Right kidney (tissue), 9 donors: ENCODE measurements at places on chromosomes 3 and 15.

GRCh38 chr15:58049520-58050227, 15.8 kb downstream of the ALDH1A2 start:
- no peak for DNase-seq

- DNase-seq, result no peak
These were observed 55.6 kb upstream of the SEMA6D start for GRCh38 chr15:47661661-47662180.

DNA sequence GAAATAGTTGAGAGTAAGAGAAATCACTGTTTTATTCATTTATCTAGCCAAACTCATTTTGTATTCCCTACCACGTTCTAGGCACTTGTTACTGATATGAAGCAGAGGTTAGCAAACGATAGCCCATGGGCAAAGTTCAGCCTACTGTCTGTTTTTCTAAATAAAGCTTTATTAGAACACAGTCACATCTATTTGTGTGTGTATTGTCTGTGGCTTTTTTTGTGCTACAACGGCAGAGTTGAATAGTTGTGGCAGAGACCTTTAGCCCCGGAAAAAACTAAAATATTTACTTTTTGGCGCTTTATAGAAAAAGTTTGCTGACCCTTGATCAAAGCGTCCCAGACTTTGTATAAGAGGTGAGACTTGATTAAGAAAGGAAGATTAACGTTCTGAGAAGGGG, 289.1 kb upstream of the CFAP20DC start:
- no peak for DNase-seq

DNA sequence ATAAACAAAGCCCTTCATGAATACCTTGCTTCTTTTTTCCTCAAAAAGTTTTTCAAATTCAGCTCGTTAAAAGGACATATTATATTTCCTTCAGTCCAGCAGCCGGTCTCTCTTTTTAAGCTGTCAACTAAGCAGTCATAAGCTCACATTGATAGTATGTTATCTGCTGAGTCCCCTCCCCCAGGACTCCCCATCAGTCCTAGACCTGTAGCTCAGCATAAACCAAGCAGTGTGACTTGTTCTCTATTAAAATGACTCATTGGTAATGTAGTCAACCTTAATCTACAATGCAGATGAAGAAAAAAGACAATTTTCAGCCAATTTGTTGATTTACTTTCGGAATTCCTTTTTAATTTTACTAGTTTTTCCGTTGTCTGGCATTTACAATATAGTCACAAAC, 483.8 kb downstream of the MECOM start:
- DNase-seq, result no peak

- no peak for DNase-seq
These were observed 13.9 kb downstream of the TMEM45A start for GRCh38 chr3:100506355-100506754.

GRCh38 chr15:92409521-92409920, 15.8 kb downstream of the ST8SIA2 start:
- DNase-seq, result no peak

GRCh38 chr3:65785065-65785645, 253.6 kb downstream of the MAGI1 start:
- DNase-seq, result no peak

GRCh38 chr3:114383875-114384557, 90.2 kb downstream of the TIGIT start:
- peak; percentile 68 for DNase-seq

- DNase-seq, result no peak
These were observed 28.8 kb upstream of the TRIM59 start for GRCh38 chr3:160478338-160478737.

GRCh38 chr3:53236112-53236841, 19.5 kb downstream of the TKT start:
- DNase-seq, result no peak

GRCh38 chr3:105811518-105812193, 57.2 kb downstream of the CBLB start:
- DNase-seq, result no peak

DNA sequence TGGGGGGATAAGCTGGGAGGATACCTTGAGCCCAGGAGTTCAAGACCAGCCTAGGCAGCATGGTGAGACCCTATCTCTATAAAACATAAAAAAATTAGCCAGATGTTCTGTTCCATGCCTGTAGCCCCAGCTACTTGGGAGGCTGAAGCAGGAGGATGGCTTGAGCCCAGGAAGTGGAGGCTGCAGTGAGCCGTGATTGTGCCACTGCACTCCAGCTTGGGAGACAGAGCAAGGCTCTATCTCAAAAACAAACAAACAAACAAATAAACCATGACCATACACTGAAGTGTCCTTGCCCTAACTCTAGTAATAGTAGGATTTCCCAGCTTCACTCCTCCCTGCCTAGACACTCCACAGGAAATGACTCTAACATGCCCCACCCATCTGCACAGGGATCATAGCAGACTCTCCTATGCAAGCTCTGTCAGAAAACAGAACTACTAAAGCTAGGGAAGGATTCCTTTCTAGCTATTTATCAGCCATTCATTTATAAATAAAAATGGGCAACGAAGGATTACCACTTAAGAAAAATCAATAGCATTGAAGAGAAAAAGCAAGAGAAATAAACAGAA, 4.6 kb downstream of the ERICH6 start:
- DNase-seq, result no peak

DNA sequence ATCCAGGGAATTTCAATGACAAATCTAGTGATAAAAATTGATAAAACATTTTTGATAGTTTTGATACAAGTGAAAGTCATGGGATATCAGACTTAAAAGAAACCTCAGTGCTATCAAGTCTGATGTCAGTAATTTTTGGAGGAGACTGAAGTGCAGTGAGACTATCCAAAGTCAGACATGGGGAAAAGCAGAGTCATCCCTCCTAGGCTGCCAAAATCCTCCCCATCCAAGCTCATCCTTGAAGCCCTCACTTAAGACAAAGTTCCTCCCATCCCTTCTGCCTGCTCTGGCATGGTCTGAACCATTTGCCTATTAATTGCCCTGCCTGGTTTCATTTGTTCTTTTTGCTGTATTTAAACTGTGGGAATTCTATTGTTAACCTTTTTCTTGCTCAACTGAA, 456.9 kb upstream of the UBE2E2 start:
- DNase-seq, result no peak

DNA sequence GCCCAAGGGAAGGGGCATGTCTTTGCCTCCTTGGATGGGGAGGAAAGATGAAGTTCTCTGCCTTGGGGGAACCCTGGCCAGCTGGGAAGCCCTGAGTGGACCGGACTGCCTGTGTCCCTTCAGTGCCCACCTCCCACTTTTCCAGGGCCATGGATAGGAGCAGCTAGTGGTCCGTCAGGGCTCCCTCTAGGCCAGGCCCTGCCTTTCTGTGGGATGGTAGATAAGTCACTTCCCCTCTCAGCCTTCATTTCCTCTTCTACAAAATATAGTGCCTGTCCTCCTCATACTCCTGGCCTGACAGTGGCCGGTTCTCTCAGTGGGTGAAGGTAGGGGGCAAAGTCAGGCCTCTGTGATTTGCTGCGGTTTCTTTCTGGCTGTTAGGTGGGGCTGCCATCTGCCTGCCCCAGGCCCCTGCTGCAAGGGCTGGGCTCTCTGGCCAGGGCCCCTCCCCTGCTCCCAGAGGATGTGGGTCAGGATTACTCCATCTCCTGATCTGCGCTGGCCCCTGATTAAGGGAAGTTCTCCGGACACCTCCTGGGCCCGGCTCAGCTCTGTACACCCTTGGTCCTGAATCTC, 1.4 kb downstream of the PLEKHO2 start:
- peak; percentile 37 for DNase-seq

GRCh38 chr3:36911990-36912804, 32.7 kb downstream of the TRANK1 start:
- no peak for DNase-seq

- no peak for DNase-seq
These were observed 2.2 kb downstream of the RGMA start for GRCh38 chr15:93086791-93087190.

- peak; percentile 28 for DNase-seq
These were observed at the start of gene TEX55 for GRCh38 chr3:119145500-119146167. Gene TEX55 (plus strand): TSS chr3:119146165. CDS start chr3:119146190, 25 bp downstream.

DNA sequence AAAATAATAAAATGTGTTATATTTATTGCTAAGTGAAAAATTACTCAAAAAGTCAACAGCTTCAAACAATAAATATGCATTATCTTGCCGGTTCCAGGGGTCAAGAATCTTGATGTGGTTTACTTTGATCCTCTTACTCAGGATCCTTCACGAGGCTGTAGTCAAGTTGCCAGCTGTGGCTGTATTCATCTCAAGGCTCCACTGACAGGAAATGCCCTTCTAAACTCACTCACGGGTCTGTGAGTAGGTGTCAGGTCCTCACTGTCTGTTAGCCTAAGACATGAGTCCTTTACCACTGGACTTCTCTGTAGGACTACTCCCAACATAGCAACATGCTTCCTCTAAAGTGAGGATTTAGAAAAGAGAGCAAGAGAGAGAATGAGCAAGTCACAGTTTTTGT, 983.0 kb downstream of the SI start:
- no peak for DNase-seq

- DNase-seq, result peak; percentile 37
These were observed 17.6 kb downstream of the PODXL2 start for GRCh38 chr3:127646501-127647046.

DNA sequence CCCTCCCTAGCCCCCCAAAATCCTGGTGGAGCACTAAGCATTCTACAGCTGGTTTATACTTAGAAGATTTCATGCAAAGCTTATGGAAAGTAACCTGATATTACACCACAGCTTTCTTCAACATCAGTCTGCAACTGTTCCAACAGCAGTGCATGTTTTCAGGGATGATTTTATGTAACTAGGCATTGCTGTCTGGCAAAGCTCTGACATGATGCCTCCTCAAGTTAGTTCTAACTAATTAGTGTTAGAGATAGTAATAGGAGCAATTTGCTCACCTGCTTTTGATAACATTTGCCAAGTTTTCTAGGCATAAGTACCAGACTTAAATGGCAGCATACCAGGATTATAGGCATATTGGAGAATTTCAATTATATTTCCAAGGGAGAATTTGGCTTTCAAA, 330.3 kb upstream of the SGO1 start:
- DNase-seq, result no peak

DNA sequence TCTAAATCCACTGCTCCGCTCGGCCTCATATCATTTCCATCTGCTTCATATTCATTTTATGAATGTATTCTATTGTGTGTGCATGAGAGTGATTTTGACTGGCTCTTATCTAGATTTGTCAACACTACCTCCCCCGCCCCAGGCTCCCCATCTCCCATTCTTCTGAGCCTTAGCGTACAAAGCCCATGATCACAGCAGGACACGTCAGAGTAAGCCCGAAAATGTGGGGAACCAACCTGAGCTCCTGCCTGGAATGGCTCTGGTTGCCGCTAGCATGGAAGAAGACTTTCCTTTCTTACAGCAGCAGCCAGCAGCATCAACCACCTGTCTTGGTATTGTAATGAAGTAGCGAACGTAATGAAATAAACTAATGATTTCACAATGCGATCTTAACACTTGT, 61.4 kb downstream of the GABRB3 start:
- DNase-seq, result no peak

DNA sequence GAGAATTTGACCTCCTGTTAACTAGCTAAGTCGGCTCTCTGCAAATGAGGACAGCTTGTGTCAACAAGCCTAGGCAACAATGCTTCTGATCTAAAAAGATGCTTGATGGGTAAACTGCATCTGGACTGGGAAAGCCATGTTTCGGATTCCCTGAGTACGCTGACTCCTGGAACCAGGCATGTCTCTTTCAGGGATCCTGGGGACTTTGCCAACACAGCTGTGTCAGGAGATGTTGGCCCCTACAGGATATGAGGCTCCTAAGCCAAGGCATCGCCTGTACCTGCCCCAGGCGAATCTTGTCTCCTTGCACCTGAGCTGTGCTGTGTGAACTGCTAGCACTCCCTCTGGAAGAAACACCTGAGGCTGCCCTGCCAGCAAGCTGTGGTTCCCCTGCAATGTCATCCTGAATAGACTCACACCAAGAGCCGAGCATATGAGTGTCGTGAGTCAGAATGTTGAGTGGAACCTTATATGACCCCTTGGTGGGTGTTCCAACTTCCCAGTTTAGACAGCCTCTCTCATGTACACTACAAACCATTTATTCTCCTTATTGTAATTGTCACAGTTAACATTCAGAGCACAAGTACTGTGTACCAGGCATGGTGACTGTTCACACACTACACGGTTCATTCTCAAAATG, 17.0 kb downstream of the EOGT start:
- no peak for DNase-seq

GRCh38 chr3:138465925-138466324, 31.5 kb downstream of the ESYT3 start:
- no peak for DNase-seq

DNA sequence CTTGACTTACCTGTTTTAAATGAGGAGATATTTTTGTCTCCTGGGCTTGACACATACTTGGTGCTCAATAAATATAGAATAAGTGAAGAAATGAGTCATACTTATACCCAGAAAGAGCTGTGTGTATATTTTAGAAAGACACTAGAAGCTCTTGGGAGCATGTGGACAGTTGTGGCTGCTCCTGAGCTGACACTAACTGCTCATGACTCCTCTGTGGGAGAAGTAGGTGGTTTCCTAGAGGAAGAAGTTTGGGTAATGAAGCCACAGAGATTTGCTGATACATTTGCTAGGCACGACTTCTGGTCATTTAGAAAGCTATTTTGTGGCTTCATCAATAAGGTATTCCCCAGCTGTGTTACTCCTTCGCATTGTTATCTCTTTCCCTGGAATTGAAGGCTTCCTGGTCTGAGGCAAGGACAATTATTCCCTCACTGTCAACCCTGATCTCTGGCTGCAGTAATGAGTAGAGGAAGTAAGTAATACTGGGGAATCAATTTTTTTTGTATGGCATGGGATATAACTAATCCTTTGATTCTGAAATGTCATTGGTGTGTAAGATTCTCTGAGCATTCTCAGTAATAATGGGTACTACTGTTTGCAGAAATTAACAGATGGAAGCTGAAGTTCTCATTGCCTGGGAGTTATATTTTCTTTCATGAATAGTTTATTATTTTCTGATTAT, 79.6 kb upstream of the DCBLD2 start:
- no peak for DNase-seq

GRCh38 chr15:48872632-48873031, 5.3 kb upstream of the EID1 start:
- DNase-seq, result no peak

DNA sequence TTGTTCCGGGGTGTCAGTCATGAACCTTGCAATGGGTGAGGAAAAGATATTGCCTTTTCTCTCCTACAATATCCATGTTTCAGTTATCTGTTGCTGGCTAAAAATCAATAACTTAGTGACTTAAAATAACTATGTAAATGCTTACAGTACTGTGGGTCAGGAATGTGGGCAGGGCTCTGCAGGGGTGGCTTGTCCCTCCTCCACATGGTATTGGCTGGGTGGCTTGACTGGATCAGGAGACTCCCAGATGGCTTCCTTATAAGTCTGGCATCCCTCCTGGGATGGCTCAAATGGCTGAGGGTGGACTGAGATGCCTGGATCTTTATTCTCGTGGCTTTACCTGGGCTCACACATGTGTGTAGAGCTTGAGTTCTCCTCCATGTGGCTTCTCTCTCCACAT, 47.5 kb downstream of the GTPBP8 start:
- no peak for DNase-seq

GRCh38 chr3:43760938-43761337, 70.2 kb downstream of the ABHD5 start:
- no peak for DNase-seq
